ENCODE measurements at places on chromosomes 7 and 10.

- no peak for DNase-seq
Observed at GRCh38 chr7:157473051-157473569, 136.3 kb downstream of the DNAJB6 start.

- DNase-seq = no peak
Observed at GRCh38 chr10:59561477-59562121, 148.1 kb downstream of the SLC16A9 start.

- no peak for DNase-seq
Observed at GRCh38 chr10:124724279-124725027, 19.7 kb downstream of the FAM53B start.

DNA sequence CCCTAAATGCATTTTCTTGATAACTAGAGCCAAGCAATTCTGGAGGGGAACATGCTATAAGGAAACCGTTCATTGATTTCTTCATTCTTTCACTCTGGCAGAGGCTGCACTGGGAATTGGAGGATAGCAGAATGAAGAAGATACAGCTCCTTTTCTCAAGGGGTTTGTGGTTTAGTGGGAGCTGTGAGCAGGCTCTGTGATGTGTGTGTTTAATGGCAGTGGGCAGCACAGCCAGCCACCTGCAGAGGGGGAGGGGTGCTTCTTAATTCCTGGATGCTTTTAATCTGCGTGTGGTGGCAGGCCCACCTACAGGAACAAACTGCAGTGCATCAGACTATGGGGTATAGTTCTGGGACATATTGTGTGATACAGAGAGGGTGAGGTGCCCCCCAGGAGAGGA lies 31.9 kb downstream of the RPS24 start:
- DNase-seq = no peak

DNA sequence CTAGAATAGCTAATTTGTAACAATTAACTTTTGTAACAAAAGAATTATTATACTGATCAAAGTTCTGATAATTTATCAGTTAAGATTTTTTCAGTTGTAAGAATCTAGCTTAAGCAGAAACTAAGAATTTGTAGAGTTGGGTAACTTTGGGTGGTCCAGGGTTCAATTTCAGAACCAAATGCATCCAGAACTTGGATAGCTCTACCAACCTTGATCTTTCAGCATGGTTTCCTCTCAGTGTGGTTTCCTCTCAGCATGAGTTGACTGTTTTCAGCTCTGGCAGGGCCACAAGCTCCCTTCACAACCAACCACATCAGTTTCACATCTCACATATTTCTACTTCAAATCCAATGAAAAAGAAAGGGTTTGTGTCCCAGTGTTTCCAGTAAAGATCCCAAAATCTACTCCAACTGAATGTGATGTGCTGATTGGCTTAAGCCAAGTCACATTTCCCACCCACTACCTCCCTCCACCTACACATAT lies 3.3 kb upstream of the FAS start:
- DNase-seq = no peak

DNA sequence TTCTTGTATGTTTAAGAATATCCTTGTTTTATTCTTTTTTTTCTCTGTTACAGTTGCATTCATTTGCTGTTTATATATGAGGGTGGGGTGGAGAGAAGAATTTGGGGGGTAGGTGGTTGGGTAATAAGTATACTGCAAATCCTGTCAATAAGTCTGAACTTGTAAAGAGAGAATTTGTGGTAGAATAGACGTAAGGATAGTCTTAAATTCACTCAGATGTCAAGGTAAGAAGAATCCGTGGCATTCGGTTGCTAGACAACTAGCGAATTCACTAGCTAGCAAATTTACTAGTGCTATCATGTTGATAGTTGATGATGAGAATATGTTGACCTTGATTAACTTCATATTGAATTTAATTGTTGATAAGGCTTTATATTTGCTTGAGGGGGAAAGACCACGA lies 40.7 kb downstream of the RSBN1L start:
- no peak for DNase-seq

GRCh38 chr10:62583876-62584615 lies 209.9 kb downstream of the ZNF365 start:
- DNase-seq = no peak

DNA sequence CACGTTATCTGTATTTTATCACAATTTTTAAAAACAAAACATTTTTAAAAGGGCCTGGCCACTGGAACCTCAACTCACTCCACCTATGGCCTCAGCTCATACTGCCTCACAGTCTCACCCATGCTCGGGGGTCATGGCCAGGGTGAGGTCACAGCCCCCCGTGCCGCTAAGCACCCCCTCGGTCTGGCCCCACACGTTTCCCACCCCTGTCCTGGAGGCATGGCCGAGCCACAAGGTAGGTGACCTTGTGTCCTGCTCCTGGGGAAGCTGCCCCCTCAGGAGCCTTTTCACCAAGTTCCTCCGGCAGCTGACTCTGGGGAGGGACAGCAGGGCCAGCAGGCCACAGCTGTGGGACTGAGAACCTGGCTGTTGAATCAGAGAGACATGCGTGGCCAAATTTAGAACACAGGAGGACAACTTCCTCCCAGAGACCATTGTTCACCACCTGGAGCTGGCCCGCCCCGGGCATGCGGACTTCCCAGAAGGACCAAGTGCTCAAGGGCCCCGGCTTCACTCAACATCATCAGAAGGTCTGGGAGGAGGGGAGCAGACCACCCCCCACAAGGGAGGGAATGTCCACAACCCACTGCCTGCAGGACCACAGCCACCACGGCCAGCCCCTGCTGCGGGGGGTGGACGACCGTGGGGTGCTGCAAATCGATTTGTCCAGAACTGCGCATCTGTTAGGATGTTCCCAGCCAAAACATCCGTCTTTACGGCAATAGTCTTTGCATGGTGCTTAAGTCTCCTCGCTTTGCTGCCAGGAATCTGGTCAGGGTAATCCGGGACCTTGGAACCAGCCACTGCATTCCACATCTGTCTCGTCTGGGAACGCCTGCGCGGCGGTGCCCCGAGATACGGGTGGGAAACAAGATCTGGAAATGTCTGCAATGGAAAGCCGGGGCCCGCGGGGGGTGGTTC lies 48.6 kb upstream of the PDGFA start:
- no peak for DNase-seq

- DNase-seq = no peak
Observed at GRCh38 chr7:91182819-91183764, 81.1 kb upstream of the FZD1 start.

DNA sequence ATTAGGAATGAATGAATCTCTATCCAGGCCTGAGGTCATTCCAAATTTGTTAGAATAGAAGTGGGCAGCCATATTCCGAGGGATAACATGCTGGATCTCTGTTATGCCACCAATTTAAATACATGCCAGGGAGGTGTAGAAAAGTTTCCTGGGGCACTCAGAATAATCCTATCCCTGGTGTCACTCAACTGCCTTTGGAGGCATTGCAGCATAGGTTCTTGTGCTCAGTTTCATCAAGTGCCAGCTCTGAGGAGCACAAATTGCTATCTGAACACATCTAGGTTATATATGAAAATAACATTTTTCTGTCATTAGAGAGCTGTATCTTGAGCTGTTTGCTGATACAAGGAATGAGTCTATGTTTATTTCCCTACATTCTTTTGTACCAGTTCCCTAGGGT lies 197.3 kb downstream of the CSTF2T start:
- DNase-seq = no peak

GRCh38 chr7:77205706-77206105 lies 6.1 kb upstream of the FGL2 start:
- DNase-seq = no peak

DNA sequence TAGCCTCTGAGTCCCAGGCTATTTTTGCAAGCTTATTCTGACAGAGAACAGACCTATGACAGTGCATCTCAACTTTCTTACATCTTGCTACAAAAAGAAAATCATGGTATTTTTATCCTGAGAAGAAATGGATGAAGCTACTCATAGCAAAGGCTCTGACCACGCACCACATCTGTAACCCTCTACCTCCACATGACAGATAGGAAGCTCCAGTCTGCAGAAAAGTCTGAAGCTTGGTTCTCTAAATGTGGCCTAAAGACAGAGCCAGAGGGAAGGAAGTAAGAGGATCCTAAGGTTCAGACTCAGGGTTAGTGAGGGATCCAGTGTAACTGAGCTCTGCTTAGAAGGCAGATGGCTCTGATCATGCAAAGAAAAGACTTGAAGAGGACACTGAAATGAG lies 58.4 kb upstream of the ABCB5 start:
- DNase-seq = no peak

GRCh38 chr10:24034571-24034970 lies 174.4 kb upstream of the KIAA1217 start:
- DNase-seq = no peak

DNA sequence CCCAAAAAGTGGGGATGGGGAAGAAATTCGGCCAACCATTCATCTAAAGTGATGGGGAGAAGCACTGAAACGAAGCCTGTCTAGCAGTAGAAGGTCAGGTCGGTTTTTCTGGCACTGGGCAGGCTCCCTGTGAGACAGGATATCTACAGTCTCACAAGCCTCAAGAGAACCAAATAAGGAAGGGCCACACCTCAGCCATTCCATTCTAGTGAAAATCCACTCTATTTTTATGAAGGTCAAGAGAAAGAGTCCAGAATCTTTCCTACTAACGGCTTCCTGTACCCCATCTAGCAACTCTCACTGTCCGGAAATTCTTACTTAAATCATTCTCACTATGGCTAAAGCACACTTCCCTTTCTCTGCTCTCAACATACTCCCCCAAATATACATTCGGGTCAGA lies 267.1 kb downstream of the PRPF18 start:
- no peak for DNase-seq

- DNase-seq = no peak
Observed at GRCh38 chr7:86963599-86964230, 95.7 kb downstream of the ELAPOR2 start.

GRCh38 chr7:92641921-92642511 lies 51.8 kb upstream of the FAM133B start:
- DNase-seq = no peak

DNA sequence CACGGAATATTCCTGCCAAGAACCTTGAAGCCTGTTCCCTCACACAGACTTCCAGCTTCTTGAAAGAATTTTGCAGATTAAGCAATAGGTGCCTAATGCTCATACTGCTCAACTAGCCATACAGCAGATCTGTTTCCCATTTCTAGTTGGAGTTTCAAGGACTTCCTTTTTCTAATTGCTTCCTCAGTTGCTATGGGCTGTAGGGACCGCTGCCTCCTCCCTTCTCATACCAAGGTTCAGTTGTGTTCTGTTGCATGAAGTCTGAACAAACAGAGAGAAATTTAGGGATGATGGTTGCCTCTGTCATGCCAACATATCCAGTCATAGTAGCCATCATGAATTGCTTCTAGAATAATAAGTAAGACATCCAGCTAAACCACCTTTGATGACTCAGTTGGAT lies 6.8 kb downstream of the ITGA8 start:
- no peak for DNase-seq

DNA sequence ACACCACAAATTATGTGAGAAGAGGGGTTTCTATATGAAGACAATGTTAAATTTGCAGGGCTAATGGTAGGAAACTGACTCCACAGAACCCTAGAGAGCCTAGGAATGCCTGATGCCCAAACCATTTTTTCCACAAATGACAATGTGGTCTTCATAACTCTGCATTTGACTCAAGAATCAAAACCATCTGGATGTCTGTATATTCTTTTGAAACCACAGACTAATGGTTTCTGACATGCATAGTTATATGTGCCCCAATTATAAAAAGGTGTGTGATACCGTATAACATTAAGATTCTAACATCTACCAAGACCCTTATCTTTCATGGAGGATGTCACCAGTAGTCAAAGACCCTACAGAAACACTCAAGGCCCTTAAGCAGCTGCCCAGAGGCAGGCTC lies 20.3 kb downstream of the SEC61G start:
- DNase-seq = no peak

GRCh38 chr7:360454-361100 lies 70.6 kb downstream of the FOXL3 start:
- no peak for DNase-seq

DNA sequence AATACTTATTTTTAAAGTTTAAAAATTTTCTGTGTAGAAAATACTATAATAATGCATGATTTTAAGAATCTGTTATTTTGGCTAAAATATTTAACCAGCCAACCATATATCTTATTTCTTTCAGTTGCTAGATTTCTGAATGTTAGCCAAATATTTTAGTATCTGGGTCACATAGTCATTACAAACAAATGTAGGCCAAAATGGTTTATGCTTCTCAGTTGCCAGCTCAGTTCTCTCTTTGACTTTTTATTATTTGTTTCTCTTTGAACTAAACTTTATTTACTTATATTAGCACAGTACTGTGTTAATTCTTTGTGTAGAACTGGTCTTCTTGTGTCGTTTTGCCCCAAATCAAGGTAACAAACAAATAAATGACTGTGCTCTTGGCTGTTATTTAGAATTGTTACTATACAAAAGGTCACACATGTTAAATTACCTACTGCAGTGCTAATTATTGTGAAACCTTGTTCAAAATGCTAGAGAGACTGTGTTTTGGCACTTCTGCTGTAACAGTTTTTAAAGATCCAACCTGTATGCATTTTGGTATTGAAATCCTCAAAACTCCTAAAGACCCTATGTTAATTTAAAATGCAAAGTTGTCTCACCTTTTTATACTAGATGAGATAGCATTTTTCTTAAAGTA lies 39.8 kb downstream of the ZEB1 start:
- DNase-seq = no peak

DNA sequence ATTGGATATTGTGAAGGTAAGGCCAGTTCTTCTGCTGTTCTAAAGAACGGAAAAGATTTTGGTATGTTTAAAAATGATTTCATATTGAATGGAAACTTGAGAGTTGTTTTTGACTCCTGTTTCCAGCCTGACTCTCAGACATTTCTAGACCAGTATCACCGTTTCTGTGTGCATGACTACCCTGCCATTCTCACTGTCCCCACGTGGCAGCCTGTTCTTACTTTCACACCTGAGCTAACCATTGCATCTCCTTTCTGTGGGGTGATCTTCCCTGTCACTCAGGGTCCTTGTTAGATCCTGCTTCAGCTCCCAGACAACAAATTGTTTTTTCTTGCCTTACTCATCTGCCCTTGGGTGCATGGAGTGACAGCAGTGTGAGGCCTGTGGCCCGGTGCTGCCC lies 38.9 kb downstream of the GLRX3 start:
- DNase-seq = no peak

DNA sequence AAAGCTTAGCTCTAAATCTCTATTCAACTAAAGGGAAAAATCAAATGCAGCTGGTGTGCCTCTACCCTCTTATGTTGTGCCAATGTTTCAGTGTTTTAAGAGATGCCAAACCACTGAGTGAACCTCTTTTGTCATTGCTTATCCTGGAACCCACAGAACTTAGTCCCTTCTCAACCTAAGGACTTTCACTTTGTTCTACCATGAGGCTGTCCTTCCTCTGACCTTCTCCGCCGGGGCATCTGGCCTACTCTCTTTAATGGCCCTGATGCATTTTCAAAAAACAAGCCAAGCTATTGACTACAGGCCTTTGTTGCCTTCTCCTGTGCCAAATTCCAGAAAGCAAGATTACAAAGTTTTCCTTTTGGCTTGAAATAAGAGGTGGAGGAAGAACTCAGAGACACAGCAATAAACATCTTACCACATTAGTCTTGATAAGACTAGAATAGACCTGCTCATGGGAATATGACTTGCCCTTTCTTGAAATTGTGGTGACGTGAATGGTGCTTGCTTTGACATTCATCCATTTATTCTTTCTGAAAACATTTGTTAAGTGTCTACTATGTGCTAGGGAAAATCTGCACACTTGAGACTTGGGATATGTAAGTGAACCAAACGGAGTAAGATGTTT lies 253.2 kb upstream of the SMIM30 start:
- DNase-seq = no peak
